ENCODE measurements at places on chromosomes 1 and 21.

DNA sequence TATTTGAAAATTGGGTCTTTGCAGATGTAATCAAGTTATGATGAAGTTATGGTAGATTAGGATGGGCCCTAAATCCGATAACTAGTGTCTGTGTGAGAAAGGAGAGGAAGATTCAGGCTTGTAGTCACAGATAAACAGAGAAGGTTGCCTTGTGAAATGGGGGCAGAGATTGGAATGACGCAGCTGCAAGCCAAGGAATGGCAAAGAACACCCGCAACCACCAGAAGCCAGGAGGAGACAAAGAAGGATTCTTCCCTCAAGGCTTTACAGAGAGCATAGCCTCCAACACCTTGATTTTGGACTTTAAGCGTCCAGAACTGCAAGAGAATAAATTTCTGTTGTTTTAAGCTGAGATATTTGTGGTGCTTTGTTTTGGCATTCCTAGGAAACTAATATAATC, 35.4 kb upstream of the COL24A1 start:
- DNase-seq = no peak

DNA sequence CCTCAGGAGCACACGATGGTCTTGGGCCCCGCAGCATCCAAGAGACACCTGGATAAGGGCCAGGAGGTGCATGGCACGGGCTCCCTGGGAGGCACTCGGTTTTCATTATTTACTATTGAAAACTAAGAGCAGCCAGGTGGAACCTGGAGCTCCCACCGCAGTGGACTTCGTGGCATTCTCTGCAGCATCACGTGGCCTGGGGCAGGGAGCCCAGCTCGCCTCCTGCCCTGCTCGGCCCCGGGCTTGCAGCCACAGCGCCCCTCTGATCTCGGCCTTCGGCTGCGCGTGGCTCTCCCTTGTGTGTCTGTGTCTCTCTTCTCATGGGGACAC, 121.6 kb downstream of the SIK1 start:
- DNase-seq = no peak

DNA sequence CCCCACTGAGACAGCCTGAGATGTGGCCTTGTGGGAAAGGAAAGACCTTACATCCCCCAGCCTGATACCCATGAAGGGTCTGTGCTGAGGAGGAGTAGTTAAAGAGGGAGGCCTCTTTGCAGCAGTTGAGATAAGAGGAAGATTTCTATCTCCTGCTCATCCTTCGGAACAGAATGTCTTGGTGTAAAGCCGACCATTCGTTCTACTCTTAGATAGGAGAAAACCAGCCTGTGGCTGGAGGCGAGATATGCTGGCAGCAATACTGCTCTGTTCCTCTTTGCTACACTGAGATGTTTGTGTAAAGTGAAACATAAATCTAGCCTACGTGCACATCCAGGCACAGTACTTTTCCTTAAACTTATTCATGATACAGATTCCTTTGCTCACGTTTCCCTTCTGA, 1.5 kb upstream of the CCDC27 start:
- no peak for DNase-seq

GRCh38 chr1:44481701-44482100, 76.6 kb downstream of the RNF220 start:
- DNase-seq = no peak

GRCh38 chr1:56390232-56390867, 189.0 kb downstream of the PLPP3 start:
- no peak for DNase-seq

DNA sequence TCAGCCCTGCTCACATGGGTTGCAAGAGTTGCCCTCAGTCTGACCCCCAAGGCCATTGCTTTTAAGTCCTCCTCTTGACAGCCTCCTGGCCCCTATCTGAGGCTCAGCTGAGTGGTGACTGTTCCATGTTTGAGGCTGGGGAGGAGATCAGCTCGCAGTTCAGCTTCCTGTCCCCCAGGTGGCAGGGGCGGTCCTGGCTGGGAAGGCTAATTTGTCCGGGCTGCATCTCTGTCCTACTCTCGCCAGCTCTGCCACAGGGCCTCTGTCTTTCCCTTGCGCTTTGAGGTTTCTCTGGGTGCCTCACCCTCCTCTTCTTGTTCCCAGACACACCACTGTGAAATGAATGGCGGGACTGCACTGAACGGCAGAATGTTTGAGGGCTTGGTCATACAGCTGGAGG, 157.3 kb downstream of the KCNJ6 start:
- DNase-seq = no peak

- DNase-seq = no peak
Observed at GRCh38 chr1:39141925-39142324, 62.6 kb upstream of the MACF1 start.

DNA sequence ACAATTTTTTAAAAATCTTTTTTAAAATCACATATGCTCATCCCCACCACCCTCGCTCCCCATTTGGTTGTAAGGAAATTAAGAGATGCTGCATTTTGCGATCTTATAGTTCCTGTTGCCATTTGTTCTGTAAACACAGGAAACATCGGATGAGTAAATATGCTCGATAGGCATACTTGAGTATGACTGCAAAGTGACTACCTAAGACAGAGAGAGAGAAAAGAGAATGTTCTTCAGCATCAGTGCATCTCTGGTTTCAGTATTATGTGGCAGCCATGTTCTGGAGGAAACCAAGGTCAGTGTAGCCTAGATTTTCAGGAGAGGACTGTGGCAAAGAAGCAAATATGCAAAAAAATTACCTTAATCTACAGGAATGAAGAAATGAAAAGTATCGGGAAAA, 265.5 kb upstream of the FMN2 start:
- DNase-seq = no peak

DNA sequence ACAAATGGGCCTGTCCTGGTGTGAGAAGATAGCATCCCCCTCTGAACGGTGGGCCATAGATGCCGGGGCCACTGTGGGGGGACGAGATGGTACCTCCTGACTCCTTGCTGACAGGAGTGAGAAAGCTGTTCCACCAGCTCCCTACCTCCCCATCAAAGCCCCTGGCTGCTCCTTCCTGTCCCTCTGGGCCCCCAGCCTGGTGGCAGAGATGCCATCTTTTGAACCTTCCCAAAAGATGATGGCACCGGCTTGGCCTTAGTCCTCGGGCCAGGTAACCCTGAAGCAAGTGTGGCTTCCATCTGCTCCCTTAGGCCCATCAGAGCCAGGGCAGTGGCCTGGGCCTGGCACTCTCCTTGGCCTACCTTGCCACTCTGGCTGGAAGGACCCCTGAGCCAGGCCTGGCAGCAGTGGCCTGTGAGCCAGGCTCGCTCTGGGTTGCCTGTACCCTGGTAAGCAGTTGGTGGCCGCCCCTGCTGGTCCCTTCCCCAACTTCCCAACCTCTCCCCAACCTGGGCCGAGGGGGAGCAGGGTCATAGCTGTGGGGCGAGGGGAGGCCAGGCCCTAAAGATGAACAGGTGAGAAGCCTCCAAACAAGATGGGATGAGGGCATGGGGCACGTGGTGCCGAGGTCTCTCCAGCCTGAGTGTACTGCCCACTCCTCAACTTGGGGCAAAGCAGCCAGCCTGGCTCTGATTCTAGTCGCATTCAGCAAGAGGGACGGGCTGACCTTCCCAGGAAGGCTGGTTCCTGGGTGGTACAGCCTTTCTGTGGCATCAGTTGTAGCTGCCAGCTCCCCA, 34.7 kb downstream of the ZBTB17 start:
- no peak for DNase-seq

DNA sequence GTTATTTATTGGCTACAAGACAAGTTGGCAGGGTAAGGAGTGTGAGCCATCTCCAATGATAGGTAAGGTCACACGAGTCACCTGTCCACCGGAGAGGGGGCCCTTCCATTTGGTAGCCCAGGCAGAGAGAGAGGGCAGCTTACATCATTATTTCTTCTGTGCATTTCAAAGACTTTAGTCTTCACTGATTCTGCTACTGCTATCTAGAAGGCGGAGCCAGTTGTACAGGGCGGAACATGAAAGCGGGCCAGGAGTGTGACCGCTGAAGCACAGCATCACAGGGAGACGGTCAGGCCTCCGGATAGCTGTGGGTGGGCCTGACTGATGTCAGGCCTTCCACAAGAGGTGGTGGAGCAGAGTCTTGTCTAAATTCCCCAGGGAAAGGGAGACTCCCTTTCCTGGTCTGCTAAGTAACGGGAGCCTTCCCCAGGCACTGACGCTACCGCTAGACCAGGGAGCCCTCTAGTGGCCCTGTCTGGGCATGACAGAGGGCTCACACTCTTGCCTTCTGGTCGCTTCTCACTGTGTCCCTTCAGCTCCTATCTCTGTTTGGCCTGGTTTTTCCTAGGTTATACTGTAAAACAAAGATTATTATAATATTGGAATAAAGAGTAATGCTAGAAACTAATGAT, 36.7 kb downstream of the ZNF695 start:
- DNase-seq = no peak

DNA sequence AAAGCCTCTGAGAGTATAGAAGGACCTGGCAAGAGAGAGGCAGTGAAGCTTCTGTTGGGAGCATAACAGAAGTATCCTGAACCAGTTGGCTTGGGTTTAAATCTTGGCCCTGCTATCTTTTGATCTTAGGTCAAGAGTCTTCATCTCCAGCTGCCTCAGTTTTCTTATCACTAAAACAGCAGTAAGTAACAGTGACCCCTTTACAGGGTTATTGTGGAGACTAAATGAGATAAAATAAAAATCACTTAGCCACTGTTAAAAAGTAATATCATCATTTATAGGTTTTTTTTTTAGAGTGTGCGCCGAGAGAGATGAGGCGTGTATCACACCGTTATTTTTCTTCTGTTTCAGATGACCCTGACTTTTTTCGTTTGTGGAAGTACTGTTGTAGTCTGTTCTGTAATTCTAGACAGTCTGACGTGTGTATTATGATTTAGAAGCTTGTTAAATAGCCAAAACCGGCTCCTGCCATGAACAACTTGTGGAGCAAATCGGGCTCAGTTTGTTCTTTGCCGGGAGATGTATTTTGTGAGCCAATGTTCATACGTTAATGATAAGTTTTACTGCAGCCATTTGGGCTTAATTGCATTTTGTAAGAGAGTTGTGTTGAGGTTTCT, 1.1 kb downstream of the THRAP3 start:
- DNase-seq = no peak

GRCh38 chr1:116127848-116128540, 16.8 kb downstream of the MAB21L3 start:
- no peak for DNase-seq

GRCh38 chr21:34020005-34020847, 53.2 kb upstream of the MRPS6 start:
- DNase-seq = no peak
